Testis (tissue), 5 donors: ENCODE measurements at places on chromosomes 3 and 15. TPM values are rescaled to one million over a fixed set of nuclear protein-coding genes. Genes with fewer than 3 reads are reported as not detected.
A peak's percentile ranks its signal among the peaks of the same experiment; 100 is the strongest.

SENP8 gene
- total RNA-seq = 17.6 TPM

- no peak for DNase-seq
- peaks cover 51% of the 10 kb centered on the region for H3K4me1 ChIP-seq
- no peak overlapping the region for H3K4me3 ChIP-seq
- no peaks in the 10 kb centered on the region for H3K27me3 ChIP-seq
- no peaks in the 10 kb centered on the region for H3K36me3 ChIP-seq
Observed at GRCh38 chr3:52494445-52494844, 693 bp upstream of the STAB1 start.

- no peak overlapping the region for H3K4me3 ChIP-seq
- no peaks in the 10 kb centered on the region for H3K4me1 ChIP-seq
- H3K27me3 ChIP-seq = no peaks in the 10 kb centered on the region
- no peak overlapping the region for H3K27ac ChIP-seq
- DNase-seq = no peak
Observed at GRCh38 chr15:58475573-58476524, 44.1 kb downstream of the LIPC start.

GRCh38 chr3:98008855-98009254, 26.3 kb downstream of the GABRR3 start:
- H3K27me3 ChIP-seq = no peaks in the 10 kb centered on the region
- H3K4me3 ChIP-seq = no peak overlapping the region
- no peaks in the 10 kb centered on the region for H3K36me3 ChIP-seq
- no peak overlapping the region for H3K27ac ChIP-seq

NEK10 gene
- 56.9 TPM for total RNA-seq

DNA sequence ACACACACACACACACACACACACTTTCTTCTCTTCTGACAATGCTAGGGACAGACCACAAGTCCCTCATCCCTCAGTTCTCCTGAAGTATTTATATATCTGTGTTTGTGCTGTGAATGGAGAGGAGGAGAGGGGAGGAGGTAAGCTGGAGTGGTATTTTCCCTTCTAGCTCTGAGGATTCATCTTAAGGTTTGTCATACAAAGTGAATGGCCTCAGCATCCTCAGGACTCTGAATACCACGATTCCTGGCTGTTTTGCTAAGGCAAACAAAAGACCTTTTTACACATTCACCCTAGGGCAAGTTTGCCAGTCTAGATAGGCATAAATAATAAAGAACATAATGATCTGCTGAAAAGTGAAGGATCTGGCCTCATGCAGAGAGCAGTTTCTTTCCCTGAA, 65.7 kb upstream of the CHMP2B start:
- no peak overlapping the region for H3K4me3 ChIP-seq
- no peaks in the 10 kb centered on the region for H3K4me1 ChIP-seq
- no peak overlapping the region for H3K27ac ChIP-seq
- DNase-seq = no peak
- H3K36me3 ChIP-seq = no peaks in the 10 kb centered on the region

DUOXA1 gene
- 0.94 TPM for total RNA-seq

- no peak overlapping the region for H3K27ac ChIP-seq
- H3K36me3 ChIP-seq = no peaks in the 10 kb centered on the region
- H3K27me3 ChIP-seq = no peaks in the 10 kb centered on the region
- no peak for DNase-seq
- no peak overlapping the region for H3K4me3 ChIP-seq
Observed at GRCh38 chr15:51536965-51537574, 85.5 kb downstream of the DMXL2 start.

DNA sequence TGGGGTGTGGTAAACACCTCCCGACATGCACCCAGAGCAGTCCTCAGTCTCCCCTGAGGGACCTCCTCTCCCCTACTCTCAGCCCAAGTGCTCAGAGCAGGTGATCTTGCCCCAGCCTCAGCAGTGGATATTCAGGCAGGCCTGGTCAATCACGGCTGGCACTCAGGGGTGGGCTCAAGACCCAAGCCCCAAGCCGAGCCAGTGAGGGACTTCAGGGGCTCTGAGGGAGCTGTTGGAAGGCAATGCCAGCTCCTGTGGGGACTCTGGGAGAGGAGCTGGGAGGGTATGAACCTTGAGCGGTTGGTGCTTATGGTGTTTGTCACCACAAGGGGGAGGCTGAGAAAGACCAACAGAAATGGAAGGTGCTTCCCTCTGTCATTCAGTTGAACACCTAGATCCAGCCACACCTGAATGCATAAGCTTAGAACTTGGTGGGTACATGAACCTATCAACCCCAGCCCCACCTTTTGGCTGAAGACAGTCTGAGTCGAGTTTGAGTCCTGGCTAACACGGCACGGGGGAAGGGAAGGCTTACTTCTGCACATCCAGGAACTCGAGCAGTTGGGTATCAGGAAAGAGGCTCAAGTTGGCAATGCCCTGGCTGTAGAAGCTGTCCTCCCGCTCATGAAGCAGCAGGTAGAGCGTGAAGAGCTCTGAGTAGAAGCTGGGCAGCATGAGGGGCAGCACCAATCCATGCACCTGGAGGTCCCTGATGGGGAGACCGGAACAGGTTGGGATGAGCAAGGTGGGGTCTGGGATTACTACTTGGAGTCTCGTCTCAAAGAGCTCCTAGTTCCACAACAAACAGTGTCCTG, 19.2 kb downstream of the ALS2CL start:
- H3K4me1 ChIP-seq = no peaks in the 10 kb centered on the region
- DNase-seq = no peak
- H3K36me3 ChIP-seq = no peaks in the 10 kb centered on the region
- no peak overlapping the region for H3K27ac ChIP-seq

- peak overlapping the region; percentile 45 for H3K27ac ChIP-seq
- DNase-seq = no peak
- H3K4me1 ChIP-seq = peaks cover 15% of the 10 kb centered on the region
- H3K27me3 ChIP-seq = no peaks in the 10 kb centered on the region
- H3K4me3 ChIP-seq = peak overlapping the region; percentile 88
- no peaks in the 10 kb centered on the region for H3K36me3 ChIP-seq
Observed at GRCh38 chr15:40471105-40471807, 472 bp downstream of the CHST14 start.

DNA sequence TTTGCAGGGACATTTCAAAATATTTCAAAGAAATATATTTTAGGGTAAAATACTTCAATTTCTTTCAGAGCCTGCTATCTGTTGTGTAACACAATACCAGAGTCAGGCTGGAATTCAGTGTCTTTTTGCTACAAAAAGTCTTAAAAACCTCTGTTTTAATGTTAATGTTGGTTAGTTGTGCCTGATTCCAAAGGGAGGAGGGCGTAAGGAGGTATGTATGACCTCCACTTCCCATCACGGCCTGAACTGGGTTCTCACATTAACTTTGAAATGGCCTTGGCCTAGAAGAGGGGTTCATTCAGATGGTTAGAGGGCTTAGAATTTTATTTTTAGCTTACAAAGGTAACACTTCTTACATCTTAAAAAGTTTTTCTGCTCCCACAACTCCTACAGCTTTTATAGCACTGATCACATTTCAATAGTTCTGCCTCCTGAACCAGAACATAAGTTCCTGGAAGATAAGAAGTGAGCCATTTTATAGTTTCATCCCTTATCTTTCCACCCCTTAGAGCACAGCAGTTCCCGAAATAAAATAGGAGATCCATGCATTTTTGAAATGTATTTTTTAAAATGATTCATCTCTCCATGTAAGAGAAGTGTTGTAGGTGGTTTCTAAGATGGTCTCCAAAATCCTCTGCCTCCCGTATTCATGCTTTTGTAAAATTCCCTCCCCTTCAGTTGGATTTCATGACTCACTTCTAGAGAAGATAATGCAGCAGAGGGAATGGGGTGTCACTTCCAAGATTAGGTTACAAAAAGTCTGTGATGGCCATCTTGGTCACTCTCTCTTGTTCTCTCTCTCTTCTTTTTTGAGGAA, 543.1 kb upstream of the NECTIN3 start:
- DNase-seq = no peak
- H3K36me3 ChIP-seq = no peaks in the 10 kb centered on the region
- no peak overlapping the region for H3K4me3 ChIP-seq
- no peaks in the 10 kb centered on the region for H3K27me3 ChIP-seq

GRCh38 chr15:68823561-68823960, 2.9 kb upstream of the ANP32A start:
- H3K36me3 ChIP-seq = no peaks in the 10 kb centered on the region
- no peak overlapping the region for H3K27ac ChIP-seq
- peaks cover 7% of the 10 kb centered on the region for H3K4me1 ChIP-seq
- no peak overlapping the region for H3K4me3 ChIP-seq

- H3K27me3 ChIP-seq = no peaks in the 10 kb centered on the region
- no peaks in the 10 kb centered on the region for H3K36me3 ChIP-seq
- no peaks in the 10 kb centered on the region for H3K4me1 ChIP-seq
- H3K27ac ChIP-seq = no peak overlapping the region
- DNase-seq = peak; percentile 63
Observed at GRCh38 chr15:26260517-26261133, 397.5 kb upstream of the ATP10A start.

DNA sequence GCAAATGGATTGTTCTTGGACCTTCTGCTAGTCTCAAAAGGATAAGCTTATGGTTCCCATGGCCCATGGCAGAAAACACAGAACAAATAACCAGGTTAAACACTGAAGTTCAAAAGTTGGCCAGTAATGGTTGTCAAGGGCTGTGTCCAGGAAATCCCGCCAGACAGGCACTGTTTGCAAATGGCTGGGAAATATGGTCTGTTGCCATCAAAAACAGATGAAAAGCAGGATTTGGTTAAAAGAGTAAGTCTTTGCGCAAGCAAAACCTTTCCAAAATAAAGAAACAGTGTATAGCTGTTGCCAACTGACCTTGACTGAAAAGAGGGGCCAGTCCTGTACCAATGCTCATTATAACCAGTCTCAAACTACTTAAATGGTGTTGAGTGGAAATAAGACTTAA, 58.6 kb downstream of the WWTR1 start:
- H3K27ac ChIP-seq = no peak overlapping the region
- H3K36me3 ChIP-seq = no peaks in the 10 kb centered on the region
- peaks cover 7% of the 10 kb centered on the region for H3K4me1 ChIP-seq
- H3K4me3 ChIP-seq = no peak overlapping the region

DNA sequence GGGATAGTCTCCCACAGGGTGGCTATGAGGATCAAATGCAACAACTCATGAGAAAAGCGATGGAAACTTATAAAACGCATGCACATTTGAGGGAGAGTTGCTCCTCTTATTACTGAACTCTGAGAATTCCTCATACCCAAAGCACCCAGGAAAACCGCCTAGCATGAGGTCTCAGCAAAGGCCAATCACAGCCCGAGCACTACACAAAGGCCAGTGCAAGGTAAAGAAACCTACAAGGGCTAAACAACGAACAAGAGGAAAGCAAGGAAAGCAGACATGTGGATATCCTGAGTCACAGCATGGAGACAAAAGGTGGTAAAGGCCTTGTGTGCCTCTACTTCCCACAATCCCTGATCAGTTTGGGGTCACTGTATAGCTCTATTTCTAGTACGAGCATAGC, 7.1 kb downstream of the RAB43 start:
- peaks cover 25% of the 10 kb centered on the region for H3K4me1 ChIP-seq
- no peak overlapping the region for H3K27ac ChIP-seq
- H3K27me3 ChIP-seq = no peaks in the 10 kb centered on the region

EPHA6 gene
- 21.2 TPM for total RNA-seq

DNA sequence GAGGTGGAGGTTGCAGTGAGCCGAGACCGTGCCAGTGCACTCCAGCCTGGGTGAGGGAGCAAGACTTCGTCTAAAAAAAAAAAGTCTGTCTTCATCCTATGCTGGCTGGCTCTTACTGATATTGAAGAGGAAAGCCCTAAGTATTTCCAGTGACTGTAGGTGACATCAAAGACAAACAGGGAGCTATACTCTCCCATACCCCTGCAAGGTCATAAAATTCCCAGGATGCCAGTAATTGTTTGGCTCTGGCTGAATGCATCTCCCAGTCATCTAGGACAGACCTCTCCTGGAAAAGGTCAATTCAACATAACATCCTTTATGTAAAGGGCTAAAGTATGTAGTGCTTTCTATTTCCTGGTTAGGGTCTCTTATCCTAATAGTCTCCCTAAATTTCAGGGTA, 8.0 kb downstream of the ZBBX start:
- H3K27me3 ChIP-seq = no peaks in the 10 kb centered on the region
- H3K36me3 ChIP-seq = no peaks in the 10 kb centered on the region
- H3K27ac ChIP-seq = no peak overlapping the region

DNA sequence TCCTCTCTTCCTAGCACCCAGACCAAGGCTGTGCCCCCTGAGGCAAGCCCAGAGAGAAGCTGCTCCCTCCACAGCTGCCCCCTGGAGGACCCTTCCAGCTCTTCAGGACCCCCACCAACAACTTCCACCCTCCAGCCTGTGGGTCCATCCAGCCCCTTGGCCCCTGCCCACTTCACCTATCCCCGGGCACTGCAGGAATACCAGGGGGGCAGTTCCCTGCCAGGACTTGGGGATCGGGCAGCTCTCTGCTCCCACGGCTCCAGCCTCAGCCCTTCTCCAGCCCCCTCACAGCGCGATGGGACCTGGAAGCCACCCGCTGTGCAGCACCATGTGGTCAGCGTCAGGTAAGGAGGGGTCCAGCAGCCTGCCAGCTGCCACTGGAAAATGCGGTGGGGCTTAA, 5.6 kb downstream of the DISP2 start:
- H3K27ac ChIP-seq = no peak overlapping the region
- DNase-seq = no peak
- no peak overlapping the region for H3K4me3 ChIP-seq
- H3K4me1 ChIP-seq = peaks cover under 1% of the 10 kb centered on the region
- H3K27me3 ChIP-seq = no peaks in the 10 kb centered on the region

GRCh38 chr3:54897028-54897711, 30.7 kb downstream of the LRTM1 start:
- no peaks in the 10 kb centered on the region for H3K36me3 ChIP-seq
- H3K4me1 ChIP-seq = peaks cover 2% of the 10 kb centered on the region
- H3K27ac ChIP-seq = no peak overlapping the region
- no peaks in the 10 kb centered on the region for H3K27me3 ChIP-seq

- H3K27ac ChIP-seq = no peak overlapping the region
- peaks cover 6% of the 10 kb centered on the region for H3K4me1 ChIP-seq
- no peak for DNase-seq
- no peak overlapping the region for H3K4me3 ChIP-seq
- no peaks in the 10 kb centered on the region for H3K27me3 ChIP-seq
Observed at GRCh38 chr3:127573912-127574311, 16.6 kb downstream of the TPRA1 start.

DNA sequence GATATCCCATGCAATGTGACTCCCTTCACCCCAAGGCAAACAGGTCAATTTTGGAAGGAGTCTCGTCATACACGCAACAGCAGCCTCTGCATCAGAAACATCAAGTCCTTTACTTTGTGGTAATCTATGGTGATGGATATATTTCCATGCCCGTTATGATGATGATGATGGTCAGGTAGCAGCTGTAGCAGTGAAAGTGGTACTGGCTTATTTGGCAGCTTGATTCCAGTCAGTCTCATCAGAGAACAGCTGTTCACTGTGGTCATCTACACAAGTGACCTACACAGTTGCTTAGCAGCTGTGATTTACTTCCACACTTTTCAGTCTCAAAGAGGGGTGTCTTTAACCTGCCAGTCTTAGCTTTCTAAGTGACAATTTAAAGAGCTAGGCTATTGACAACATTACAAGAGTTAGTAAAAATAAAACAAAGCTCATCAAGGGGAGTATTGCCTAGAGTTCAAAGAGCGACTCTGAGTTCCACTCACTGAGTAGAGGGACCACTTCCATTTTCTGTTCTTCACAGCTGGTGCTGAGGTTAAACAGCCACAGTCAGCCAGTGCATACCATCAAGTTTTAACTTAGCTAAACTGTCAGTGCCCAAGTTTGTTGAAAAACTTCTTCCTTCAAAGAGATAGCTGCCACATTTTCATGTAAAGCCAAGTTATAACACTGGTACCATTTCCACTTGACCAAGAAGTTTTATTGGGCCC, 587.4 kb upstream of the KCNMB2 start:
- H3K36me3 ChIP-seq = no peaks in the 10 kb centered on the region
- no peak overlapping the region for H3K4me3 ChIP-seq
- H3K4me1 ChIP-seq = no peaks in the 10 kb centered on the region

CRYGS gene
- 6.1 TPM for total RNA-seq
